ENCODE measurements at places on chromosomes 1 and 21.

DNA sequence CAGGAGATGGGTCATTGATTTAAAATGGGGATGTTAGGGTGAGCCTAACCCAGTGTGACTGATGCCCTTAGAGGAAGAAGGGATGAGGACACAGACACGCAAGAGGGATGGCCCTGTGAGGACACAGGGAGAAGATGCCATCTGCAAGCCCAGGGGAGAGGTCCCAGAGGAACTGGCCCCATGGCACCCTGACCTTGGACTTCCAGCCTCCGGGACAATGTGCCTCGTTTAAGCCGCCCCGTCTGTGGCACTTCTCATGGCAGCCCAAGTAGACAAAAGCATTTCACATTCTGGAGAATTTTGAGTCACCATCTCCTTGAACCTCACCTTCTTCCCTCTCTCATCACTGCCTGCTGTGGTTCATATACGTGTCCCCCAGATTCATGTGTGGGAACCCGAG, 20.1 kb upstream of the PCBP3 start:
- DNase-seq: no peak

GRCh38 chr1:203673550-203674411, 47.1 kb downstream of the ATP2B4 start:
- DNase-seq: peak; percentile 98

- no peak for DNase-seq
These were observed 24.3 kb downstream of the F13B start for GRCh38 chr1:197042676-197043341.

GRCh38 chr1:205809469-205809868, 3.5 kb downstream of the SLC41A1 start:
- no peak for DNase-seq

GRCh38 chr1:82901561-82901960, 1097.4 kb downstream of the TTLL7 start:
- no peak for DNase-seq

DNA sequence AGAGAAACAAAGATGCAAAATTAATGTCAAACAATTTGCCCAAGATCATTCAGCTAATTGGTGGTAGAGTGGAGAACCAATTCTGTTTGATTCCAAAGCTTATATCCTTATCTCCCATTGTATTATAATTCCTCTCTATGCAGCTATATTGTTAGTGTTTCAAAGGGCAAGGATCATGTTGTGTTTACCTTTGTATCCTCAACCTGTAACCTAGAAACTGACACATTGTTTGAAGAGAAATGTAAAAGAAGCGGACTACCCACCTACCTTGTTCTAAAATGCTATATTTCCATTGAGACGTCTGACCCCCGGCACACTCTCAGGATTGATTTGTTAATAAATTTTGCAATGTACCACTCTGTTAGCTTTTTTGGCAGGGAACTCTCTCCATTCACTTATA, 9.3 kb downstream of the RAVER2 start:
- DNase-seq: no peak

DNA sequence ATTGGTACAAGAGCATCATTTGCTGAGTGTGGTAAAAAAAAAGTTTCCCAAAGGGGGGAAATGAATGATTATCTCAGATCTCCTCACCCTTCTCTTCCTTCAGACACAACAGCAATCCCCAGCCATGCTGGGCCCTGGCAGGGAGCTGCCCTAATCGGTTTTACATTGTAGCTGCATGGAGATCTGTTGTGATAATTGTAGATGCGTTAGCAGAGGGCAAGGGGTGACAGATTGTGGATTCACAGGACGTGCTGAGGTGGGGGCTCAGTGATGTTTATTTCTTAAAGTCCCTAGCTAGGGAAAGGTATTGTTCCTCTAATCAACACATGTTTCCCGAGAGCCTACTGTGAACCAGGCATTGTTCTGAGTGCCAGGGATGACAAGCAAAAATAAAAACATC, 304.1 kb downstream of the PBX1 start:
- no peak for DNase-seq

DNA sequence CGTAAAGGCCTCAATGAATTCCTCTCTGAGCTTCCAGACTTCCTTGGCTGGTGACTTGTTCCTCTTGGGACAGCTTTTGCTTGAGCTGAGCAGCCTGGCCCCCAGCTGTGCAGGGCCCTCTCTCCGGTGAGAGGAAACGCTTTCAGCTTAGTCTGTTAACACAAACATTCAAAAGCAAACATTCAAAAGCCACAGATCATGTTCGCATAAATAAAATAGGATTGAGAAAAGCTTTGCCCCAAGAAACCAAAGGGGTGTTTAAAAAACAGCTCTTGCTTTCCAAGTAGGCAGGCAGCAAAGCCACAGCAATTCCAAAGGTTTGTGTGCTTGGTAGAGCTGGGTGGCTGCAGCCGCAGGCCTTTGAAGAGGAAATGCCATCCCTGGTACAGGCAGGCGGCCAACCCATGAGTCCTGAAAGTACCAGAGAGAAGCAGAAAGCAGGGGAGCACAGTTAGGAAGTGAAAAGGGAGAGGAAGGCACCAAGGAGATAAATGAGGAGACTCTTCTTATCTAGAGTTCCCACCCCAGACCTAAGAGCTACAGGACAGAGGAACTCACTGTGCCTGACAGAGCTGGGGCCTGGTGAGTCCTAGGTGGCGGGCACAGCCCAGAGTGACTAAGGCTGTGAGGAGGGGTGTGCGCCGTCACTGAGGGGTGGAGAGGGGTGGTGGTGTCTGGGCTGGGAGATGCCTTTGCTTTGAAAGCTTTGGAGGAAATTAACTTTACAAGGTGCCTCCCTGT, 48.4 kb downstream of the CCN1 start:
- no peak for DNase-seq

GRCh38 chr1:93758842-93759515, 77.3 kb upstream of the BCAR3 start:
- peak; percentile 66 for DNase-seq

DNA sequence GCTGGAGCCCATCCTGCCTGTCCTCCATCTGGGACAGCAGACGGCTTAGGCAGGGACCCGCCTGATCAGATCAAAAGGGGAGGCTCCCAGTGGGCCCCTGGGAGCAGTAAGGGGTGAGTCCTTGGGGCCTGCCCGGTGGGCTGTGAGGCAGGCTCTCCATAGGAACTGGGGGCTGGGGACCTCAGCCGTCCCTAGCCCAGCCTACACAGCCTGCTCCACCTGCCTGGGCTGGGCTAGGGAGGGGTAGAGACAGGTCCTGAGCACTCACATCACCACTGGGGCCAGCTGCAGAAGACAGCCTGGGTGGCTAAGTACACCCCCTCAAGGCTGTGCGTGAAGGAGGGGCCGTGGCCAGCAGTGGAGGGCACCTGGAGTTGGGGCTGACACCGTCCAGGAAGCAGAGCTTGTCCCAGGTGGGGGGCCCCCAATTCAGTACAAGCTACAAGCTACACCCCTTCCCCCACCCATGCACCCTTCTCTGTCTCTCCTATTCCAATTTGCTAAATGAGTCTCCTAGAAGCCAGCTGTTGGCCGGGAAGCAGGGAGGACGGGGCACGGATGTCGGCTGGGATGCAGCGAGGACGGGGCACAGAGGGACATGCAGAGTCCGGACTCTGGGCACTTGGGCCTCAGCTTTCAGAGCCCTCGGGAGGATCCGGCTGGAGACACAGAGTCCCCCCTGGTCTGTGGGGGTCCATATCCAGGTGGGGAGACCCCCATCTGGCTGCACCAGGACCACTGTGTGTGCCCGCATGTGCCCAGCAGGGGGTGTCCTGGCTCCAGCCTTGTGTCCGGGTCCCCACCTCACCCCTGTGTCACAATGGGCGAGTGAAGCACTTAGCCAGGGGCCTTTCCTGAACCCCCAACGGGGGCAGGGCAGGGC, 1.7 kb downstream of the ISG15 start:
- no peak for DNase-seq

GRCh38 chr1:206004826-206005225, 1.6 kb upstream of the RAB7B start:
- no peak for DNase-seq

DNA sequence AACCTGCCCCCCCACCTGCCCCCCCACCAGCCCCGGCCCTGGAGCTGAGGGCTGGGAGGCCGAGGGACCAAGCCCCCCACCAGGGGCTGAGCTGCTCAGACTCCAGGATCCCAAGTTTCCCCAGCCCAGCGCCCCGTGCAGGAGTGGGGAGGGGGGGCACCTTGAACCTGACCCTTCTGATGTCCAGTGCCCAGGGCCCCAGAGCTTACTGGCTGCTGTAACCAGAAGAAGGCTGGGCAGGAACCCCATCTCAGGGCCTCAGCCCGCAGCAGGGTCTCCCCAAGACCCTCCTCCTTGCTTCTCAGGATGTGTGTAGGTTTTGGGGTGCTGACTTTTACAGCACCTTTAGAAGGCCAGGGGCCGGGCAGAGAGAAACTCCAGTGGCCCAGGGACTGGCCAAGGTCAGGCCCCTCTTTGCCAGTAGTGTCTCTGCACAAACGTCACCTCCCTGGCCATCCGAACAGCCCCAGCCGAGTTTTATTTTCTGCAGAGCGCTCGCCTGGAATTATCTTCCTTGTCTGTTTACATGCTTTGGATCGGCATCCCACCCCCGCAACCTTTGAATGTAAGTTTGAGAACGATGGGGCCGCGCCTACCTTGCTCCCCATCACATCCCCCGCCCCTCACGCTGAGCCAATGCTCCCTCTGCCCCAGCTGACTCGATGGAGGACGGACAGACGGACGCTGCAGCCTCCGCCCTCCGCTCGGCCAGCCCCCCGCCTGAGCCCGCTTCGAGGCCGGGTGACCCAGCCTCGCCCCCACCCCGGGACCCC, 70.1 kb upstream of the CASZ1 start:
- no peak for DNase-seq

GRCh38 chr1:5885471-5886139, 106.6 kb downstream of the NPHP4 start:
- no peak for DNase-seq

DNA sequence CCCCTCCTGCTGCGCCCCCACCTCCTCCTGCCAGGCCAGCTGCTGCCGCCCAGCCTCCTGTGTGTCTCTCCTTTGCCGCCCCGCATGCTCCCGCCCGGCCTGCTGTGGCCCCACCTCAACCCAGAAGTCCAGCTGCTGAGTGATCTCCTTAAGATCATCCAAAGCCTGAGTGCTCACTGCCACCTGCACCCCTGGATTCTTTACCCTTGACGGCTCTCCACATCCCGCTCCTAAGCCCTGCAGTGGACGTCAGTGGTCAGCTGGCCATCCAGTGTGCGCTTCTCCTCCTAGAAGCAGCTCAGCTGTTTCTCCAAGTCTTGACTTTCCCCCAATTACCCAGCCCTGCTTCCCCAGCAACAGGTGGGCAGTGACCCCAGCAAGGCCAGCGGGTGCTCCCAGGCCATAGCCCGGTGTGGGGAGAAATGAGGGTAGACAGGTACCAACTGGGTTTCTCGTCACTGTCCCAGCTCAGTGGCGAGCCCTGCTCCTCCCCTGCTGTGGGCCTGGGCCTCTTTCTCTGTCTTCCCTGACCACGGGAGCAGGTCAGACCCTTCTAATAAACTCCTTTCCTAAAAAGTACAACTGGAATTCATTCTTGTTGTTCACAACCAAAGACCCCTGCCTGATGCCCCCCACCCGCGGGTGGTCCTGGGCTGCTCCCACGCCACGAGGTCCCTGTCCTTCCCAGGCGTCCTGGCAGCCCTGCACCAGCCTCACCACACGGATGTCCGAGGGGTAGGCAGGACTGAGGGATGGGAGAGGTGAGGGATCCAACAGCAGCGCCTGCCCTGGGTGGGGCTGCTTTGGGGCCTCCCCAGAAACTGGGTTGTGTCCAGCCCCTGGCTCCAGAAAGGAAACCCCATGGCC, 1.4 kb downstream of the KRTAP10-7 start:
- no peak for DNase-seq

GRCh38 chr1:45473302-45473701, 17.7 kb downstream of the TESK2 start:
- no peak for DNase-seq

GRCh38 chr1:231866392-231867331, 240.1 kb downstream of the DISC1 start:
- DNase-seq: peak; percentile 52

GRCh38 chr21:42657676-42658319, 4.4 kb downstream of the PDE9A start:
- no peak for DNase-seq

DNA sequence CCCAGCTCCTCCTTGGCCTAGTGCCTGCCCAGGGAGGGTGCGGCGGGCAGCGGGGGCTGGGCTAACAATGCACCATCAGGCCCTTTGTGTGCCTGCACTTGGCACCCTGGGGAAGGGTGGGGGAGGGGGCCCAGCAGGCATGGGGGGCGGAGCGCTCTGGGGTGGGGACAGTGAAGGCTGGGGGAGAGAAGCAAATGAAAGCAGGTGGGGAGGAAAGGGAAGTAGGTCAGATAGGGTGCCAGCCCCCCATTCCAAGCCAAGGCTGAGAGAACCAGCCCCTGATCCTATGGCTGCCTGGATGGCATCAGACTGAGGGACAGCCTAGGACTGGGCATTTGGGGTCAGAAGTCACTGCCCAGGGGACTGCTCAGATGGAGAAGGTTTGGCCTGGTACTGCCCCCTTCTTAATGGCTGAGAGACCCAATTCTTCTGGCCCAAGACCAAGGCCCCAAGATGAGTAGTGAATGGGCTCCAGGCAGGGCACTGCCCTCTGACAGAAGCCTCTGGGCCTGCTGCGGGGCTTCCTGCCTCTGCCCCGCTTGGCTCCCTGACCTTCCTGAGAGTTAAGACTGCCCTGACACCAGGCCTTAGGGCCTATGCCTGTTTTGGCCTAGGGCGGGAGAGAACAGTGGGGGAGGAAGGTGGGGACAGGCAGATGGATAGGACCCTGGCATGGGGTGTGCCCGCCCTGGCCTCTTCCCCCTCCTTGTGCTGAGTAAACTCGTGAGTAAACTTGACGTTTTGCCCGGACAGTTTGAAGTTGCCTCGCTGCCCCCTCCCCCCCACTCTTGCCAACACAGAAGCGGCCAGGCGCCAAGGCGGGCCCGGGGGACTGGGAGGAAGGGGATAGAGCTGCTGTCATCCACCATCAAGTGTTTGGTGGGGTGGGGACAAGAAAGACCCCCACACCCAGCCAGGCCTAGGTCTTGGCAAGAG, 2.7 kb downstream of the ZBTB7B start:
- DNase-seq: no peak

DNA sequence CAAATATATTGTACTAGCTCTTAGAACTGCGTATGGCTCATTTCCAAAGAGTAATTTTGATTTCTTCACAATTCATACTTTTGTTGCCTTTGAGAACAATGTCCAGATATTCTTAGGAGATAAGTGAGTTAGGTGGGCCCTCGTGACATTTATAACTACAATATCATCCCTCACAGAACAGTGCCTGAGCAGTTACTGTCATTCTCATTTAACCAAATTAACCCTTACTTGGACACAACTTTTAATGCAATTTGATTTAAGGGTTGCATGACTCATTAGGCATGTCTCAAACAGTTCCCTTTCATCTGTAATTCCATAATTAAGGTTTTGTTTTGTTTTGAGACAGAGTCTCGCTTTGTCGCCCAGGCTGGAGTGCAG, 68.1 kb upstream of the DNAH14 start:
- DNase-seq: no peak

GRCh38 chr1:48077795-48078222, 80.6 kb upstream of the TRABD2B start:
- no peak for DNase-seq

- no peak for DNase-seq
These were observed 13.7 kb upstream of the RGS16 start for GRCh38 chr1:182617734-182618351.

GRCh38 chr1:201154389-201155165, at the start of gene TMEM9:
Gene TMEM9 (minus strand): TSS chr1:201154474. CDS start chr1:201153923, 551 bp downstream.
- DNase-seq: peak; percentile 86

GRCh38 chr1:175067362-175068106, at the start of gene TNN:
Gene TNN (plus strand): TSS chr1:175067833. CDS start chr1:175077419, 9,586 bp downstream.
- no peak for DNase-seq

- DNase-seq: no peak
These were observed 6.3 kb downstream of the VANGL1 start for GRCh38 chr1:115647919-115648650.
